Stimulated activated CD4-positive, alpha-beta T cell treated with anti-CD3 and anti-CD28 coated beads, Interleukin-1b, Interleukin-23, amount 100 ng/mL, for 1 hour (primary cell): ENCODE measurements at places on chromosomes 2 and 18.

GRCh38 chr2:195498176-195498575 lies 158.8 kb upstream of the SLC39A10 start:
- peak; percentile 29 for DNase-seq

GRCh38 chr2:221005338-221005737 lies 566.8 kb downstream of the EPHA4 start:
- DNase-seq: no peak

DNA sequence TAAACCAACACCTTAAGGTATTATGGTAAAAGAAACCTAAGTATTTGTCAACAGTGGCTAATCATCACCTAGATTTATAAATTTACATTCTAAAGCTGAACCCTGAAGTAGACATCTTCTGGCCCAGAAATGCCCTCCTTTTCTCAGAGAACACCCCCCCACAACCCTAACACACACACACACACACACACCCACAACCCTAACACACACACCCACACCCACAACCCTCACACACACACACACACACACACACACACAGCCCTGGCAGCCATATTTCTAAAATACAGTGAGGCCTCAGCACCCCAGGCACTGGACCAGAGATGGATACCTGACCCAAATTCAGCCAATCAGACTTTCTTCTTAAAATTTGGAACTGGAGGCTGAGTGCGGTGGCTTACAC lies 14.3 kb downstream of the SRBD1 start:
- DNase-seq: no peak

- DNase-seq: no peak
Observed at GRCh38 chr2:229997565-229997964, 71.2 kb downstream of the SLC16A14 start.

GRCh38 chr2:9768388-9768787 lies 74.9 kb upstream of the TAF1B start:
- DNase-seq: no peak

- no peak for DNase-seq
Observed at GRCh38 chr2:217807753-217808152, 195.0 kb downstream of the TNS1 start.

DNA sequence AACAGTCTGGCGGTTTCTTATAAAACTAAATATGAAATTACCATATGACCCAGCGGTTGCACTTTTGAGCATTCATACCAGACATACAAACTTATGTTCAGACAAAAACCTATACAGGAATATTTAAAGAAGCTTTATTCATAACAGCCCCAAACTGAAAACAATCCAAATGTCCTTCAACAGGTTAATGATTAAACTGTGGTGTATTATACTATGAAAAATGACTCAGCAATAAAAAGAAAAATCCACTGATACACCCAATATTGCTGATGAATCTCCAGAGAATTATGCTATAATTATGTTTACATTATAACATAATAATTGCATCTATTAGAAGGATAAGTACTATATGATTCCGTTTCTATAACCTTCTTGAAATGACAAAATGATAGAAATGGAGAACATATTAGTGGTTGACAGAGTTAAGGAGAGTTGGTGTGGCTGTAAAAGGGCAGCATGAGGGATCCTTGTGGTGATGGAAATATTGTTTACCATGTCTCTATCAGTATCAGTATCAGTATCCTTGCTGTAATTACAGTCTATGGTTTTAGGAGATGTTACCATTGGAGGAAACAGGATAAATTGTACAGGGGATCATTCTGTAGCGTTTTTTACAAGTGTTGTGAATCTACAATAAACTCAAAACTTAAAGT lies 127.1 kb downstream of the DSC3 start:
- no peak for DNase-seq

GRCh38 chr2:64626963-64627760 lies 26.6 kb downstream of the SERTAD2 start:
- DNase-seq: no peak

GRCh38 chr2:88187038-88187676 lies 17.0 kb downstream of the THNSL2 start:
- DNase-seq: no peak

GRCh38 chr2:148917431-148917830 lies 42.4 kb downstream of the KIF5C start:
- no peak for DNase-seq

GRCh38 chr2:102046135-102046986 lies 54.6 kb downstream of the IL1R2 start:
- no peak for DNase-seq

DNA sequence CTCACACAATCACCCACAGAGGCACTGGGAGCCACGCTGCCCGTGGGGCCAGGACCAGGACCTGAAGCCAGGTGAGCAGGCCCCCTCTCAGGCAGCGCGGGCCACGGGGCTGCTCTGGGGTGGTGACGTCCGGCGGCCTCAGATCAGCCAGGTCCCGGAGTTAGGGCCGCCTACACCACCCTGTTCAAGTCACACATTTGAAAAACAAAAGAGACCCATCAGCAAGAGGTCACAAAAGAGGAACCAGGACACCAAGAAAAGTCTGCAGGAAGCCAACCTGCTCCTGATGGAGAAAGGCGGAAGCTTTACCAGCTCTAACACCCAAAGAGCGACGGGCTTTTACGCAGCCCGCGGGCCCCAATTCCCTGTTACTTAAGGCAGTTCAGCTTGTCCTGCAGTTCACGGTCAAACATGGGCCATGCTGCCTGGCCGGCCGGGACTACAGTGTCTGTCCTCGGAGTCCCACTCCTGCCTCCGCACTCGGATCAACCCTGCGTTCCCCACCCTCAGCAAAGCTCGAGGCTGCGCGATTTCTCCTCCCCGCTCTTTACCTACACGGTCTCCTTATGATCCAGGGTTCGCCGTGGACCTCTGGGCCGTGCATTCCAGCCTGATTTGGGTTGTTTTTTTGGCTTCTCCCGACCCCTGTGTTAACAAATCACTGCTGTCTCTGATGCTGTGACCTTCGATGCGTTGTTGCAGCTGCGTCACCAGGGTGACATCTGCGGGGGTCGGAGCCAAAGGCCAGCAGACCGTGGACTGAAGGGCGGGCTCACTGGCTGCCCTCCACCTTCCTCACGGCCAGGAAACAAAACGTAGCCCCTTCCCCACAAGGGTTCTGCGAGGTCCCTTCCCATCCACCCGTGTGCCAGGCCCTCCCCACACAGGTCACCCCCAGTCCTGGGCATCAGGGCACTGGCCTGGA lies 31.0 kb downstream of the SNORC start:
- no peak for DNase-seq
